ENCODE measurements at places on chromosomes 16 and 17. TPM values are rescaled to one million over a fixed set of nuclear protein-coding genes. Genes with fewer than 3 reads are reported as not detected.

DNA sequence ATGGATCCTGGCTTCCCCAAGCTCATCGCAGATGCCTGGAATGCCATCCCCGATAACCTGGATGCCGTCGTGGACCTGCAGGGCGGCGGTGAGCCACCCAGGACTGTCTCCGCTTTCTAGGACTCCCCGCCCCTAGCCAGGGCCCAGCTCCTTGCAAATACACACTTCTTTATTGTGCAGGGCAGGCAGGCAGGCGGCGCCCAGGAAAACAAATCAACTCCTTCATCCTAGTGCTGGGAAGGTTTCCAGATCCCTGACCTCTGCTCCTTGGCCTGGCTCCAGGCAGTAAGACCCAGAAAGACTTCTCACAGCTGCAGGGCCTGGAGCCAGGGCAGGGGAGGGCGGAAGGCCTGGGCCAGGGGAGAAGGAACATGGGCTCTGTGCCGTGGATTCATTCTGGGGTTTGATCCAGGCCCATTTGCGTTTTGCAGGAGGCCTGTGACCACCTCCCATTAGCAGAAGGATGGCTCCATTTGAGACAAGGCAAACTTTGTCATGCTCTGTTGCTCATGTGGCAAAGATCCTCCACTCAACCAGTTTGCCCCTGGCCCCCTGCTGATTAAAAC is 6.0 kb upstream of the LPCAT2 start:
- no peak for DNase-seq

Gene ERBB2
- 2.4 TPM for total RNA-seq

- no peak for DNase-seq
Observed at GRCh38 chr17:4679658-4680057, 24.3 kb downstream of the PELP1 start.

Gene PRR35
- not detected for total RNA-seq

GRCh38 chr17:37100231-37100630 is 151.5 kb downstream of the AATF start:
- DNase-seq, result no peak

Gene CLN3
- 42.7 TPM for total RNA-seq

DNA sequence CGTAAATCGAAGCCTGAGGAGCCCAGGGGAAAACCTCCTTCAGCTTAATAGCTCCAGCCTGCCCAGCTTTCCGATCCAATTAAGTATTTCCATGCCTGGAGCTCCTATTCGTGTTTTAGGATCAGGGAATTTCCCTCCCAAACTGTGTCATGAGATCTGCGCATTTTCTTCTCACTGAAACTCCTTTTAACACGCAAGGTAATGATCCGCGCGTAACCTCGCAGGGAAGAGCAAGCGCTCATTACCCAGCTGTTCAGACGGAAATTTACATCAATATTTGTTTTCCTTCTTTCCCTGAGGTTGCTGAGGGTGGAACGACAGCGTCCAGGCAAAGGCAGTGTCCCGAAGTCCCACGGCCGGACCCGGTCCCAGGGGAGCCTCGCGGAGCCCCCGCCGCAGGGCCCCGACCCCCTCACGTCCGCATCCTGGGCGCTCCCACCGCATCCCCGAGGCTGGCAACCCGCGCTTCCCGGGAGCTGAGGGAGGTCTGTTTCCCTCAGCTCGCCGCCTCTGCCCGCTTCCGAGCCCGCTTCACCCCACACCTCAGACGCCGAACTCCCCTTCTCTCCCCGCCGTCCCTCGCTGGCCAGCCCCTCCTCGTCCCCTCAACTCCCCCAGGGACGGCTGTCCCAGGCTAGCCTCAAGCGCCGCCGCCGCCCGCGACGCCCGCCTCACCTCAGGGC is 415 bp downstream of the ABCA5 start:
- no peak for DNase-seq

DNA sequence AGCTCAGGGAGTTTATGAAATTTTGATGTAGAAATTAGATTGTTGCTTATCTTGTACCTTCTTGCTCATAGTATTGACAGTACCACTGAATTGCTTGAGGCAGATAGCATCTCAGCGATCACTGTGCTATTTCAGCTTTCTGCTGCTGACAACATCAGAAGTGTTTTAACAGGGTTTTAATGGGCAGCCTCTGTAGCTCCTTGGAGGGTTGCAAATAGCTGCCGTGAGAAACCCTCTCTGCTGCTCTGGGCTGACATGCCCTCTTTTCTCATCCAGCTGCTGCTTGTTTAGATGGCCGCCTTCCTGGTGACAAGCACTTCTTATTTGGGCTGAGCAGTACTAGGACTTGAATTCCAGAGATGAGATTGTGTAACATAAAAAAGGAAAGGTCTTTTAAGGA is 180.2 kb upstream of the TBX2 start:
- no peak for DNase-seq

DNA sequence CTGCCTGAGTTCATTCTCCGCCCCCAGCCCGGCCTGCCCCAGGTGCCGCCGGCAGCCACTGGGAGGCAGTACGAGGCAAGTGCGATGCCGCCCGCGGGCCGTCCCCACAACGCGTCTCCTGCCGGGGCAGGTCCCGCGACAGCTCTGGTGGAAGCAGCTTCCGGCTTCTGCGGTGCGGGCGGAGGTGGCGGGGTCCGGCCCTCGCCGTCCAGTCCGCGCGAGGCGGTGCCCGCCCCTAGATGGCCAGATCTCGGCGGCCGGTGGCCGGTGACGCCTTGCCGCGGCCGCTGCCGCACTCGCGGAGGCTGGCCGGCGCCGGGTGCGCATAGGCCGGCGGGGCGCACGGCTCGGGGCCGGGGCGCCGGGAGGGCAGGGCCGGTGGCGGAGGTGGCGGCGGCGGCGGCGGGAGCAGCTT is 1.8 kb downstream of the GJD3 start:
- DNase-seq, result peak; percentile 71

DNA sequence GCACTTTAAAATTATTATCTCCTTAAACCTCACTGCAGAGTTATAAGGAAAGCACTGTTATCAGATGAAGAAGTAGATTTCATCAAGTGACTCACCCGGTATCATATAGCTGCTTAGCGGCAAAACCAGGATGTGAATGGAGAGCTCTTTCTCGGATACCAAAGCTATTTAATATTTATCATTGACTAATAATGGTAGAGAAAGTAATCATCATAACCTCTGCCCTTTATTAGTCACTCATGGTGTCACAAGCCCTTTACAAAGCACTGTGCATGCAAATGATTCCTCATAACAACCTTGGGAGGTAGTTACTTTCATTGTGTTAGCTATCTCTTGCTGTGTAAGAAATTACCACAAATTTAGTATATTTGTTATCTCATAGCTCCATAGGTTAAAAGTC is 592.9 kb downstream of the MAF start:
- no peak for DNase-seq

Gene KRT20
- not detected for total RNA-seq

Gene SLFN11
- 16.5 TPM for total RNA-seq

DNA sequence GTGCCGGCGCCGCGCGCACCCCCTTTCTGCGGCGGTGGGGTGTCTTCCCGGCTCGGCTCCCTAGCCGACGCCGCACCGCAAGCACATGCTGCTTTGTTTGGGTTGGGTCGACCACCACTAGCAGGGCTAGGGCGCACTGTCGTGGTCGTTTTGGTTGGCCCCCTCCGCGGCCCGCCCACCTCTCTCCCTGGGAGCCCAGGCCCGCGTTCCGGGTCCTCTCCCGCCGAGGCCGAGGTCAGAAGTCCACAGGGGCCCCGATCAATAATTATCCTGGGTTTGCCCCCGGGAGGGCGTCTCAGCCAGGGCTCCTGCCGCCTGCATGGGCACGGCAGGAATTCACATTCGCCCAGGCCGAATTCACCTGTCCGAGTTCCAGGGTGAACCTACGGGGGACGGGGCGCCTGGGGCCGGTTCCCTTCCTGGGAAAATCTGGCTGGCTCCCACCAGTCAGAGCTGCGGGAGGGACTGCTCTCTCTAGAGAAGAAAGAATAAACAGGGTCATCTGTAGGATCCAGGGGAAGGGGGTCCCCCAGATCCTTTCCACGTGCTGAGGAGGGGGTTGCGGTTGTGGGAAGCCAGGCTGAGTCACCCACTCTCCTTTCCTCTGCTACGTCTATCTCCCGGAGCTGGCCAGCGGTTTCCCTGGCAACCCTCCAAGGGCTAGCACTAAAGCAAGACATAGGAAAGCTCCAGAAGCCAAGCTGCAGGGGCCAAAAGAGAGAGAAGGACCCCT is 584 bp upstream of the STAT5B start:
- peak; percentile 18 for DNase-seq

Data from CD4-positive, alpha-beta T cell (primary cell).